ENCODE measurements at places on chromosomes 5 and 9. TPM values are rescaled to one million over a fixed set of nuclear protein-coding genes. Genes with fewer than 3 reads are reported as not detected.

DNA sequence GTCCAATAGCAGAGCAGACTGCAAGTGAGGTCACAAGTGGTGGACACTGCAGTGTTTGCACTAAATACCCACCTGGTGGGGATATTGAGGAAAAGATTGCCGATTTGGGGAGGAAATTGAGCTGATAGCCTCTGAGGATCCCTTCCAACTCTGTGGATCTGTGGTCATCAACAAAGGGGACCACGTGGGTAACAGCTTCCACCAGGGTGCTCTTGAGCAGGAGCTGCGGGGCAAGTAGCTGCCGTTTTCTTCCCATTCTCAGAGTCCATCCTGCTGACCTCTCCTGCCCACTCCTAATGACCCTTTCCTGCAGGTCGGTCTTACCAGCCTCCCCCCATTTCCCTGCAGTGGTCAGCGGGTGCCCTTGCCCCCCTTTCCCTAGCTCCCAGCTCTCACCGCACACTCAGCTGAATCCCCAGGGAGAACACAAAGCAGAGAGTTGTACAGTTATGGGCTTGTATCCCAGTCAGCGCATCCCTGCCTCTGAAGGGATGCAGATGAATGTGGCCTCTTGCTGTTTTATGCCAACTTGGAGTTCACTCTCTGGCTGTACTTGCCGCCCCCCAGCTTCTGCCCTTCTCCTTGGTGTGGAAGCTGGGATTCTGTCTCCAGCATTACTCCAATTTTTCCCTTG lies 18.0 kb downstream of the DAPK1 start:
- DNase-seq, result no peak

GRCh38 chr9:89778100-89779090 lies 173.6 kb downstream of the GADD45G start:
- no peak for DNase-seq

DNA sequence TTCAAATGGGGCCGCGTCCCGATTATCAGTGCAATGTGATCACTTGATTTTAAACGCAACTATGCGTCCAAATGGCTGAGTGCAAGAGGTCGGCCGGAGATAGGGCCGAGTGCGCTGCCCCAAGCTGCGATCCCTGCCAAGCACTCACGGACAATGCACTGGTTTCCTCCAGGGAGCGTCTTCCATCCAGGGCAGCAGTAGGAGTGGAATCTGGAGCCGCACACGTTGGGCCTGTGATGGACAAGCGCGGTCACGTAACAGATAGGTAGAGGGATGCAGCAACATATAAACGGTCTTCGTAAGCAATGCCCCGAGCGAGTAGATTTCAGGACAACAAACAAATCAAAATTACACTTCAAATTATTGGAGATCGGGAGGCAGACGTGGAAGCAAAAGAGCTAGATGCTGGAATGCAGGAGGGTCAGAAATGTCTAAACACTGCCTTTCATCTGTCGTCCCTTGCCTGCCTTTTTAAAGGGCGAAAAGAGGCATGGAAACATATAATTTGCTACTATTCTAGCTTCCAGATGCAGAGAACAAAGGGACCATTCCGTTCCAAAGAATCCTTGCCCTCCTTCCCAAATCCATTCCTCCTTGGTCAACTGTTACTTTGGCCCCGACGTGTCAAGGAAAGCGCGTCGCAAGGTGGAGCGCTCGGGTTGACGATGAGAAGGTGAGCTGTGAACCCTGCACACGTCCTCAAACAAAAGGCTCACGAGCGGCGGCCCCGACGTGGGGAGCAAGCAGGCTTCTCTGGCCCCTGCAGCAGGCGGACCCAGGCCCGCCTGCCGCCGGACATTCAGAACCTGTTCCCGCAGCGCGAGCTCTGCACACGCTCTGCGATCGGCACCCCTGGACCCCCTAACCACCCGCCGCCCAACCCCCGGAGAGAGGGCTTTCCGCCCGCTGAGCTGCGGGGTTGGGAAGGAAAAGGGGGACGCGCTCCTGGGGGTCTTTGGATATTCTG lies 1.5 kb downstream of the FBN2 start:
- DNase-seq, result no peak

GRCh38 chr9:98795970-98796363 lies 388 bp downstream of the ANKS6 start:
- DNase-seq, result peak; percentile 14

DNA sequence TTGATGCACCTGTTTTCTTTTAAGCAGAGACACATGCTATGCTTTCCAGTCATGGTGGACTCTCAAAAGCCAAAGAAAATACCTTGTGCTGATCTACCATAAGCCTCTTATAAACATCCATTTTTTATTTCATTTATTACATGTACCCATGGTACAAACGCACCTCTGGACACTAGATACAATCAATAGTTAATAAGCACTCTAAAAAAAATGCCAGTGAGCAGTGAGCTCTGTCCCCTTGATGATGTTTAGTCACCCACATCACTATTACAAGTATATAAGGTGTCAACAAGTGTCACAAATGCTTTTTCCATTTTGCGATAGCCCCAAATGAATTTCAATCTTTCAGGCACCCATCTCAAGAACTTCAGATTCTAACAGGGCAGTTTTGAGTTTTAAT lies 5.9 kb downstream of the KLF4 start:
- DNase-seq, result no peak

GRCh38 chr5:142886956-142887355 lies 116.8 kb downstream of the ARHGAP26 start:
- no peak for DNase-seq

DNA sequence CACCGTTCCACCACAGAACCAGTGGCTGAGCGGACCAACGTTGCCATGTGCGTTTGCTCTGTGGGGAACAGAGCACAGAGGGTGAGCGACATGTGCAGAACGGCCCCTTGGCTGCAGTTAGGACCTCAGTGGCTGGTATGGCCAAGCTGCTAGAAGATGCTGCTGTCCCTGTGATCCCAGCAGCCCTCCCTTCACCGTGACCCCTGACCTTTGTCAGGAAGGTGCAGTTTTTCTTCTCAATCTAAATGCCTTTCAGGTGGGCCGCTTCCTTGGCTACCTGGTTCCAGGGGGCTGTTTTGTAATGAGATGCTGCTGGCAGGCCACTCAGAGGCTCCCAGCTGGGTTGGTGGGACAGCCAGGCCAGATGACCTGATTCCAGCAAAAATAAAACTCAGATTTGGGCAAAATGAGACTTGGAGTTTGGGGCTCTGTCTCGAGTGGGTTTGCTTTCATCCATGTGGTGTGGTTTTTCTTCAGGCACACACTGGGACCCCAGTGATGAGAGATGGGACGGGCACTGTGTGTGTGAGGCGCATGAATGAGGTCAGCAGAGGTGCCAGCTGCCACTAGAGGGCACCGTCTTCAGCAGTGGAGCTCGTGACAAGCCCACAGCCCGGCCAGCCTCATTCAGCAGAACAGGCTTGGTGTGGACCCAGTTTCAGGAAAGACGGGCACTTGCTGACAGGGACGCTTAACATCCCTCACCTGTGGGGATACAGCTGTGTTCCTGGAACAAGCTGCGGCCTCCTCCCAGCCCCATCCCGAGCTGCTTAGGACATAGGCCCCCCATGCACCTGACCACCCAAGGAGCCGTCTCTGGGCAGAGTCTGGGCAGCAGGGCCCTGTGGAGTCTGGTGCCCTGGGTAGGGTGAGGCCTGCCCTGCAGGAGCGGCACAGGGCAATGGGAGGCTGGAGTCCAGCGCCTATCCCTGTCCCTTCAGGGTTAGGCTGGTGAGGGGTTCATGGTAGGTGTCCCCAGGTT lies 4.1 kb downstream of the MRPS2 start:
- peak; percentile 43 for DNase-seq

DNA sequence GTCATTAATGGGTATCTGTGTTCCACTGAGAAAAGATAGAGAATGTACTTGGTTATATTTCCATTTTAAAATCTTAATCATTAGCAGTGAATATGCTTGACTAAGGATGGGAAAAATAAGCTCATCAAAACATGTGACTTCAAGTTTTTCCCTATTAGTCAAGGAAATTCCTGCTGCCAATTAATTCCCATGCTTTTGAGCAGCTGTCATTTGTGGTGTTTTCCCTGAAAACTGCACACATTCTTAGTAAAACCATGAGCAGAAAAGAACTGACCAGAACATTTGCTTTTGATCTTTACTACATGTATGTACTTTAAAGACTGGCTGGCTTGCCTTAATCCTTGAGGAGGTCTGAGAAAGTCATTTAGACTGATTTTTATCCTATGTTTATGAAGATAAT lies 75.2 kb downstream of the AOPEP start:
- no peak for DNase-seq

- DNase-seq, result no peak
Measured at GRCh38 chr5:132493241-132493640, 2.7 kb upstream of the IRF1 start.

DNA sequence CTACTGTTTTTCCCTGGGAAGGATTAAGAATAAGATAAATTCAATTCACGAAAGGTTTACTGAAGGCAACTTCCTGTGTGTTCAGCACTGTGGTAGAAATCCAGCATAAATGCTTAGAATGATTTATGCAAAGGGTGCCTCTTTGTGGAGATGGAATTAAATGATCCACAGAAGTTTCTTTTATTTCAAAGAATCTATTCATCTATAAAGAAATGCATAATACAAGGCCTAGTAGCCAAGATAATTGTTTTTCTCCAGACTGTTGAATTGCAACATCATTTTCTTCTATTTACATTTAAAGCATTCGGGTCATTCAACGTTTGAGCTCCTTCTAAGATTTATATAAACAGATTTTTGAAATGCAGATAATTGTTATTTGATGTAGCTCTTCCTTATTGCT lies 138.8 kb upstream of the NFIL3 start:
- no peak for DNase-seq

DNA sequence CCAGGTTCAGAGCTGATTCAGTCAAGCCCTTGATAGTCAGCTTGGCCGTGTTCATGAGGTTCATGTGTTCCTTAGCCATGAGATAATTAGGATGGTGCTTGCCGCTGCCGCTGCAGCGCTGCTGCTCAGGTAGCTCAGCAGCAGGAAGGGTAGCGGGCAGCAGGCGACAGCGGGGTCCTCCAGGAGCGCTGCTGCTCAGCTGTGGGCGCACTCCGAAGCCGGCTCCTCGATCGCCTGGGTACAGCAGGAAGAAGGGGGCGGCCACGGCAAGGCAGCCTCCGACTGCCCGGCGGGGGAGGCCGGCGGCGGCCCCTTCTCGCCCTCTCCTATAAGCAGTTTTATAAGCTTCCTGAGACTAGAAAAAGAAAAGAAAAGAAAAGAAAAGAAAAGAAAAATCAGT lies 1253.6 kb downstream of the EFNA5 start:
- no peak for DNase-seq

GRCh38 chr5:153824909-153825308 lies 213.8 kb downstream of the FAM114A2 start:
- no peak for DNase-seq

DNA sequence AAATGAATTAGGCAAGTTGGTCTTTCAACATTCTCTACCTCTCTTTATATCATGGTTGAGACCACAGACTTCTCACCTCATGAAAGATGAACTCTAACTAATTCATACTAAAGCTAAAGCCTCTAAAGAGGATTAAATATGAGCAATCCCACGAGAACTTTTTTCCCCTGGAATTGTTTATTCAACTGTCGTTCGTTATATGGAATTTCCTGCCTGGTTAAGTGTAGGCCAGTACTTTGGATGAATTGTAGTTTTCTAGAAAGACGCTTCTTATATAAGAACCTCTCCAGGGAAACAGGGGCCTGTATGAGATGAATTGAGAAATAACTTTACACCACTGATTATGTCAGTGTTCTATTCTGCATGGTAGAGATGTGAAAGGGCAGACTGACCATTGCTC lies 42.9 kb downstream of the PDCD1LG2 start:
- no peak for DNase-seq

- DNase-seq, result no peak
Measured at GRCh38 chr5:9630251-9630650, at the start of gene TAS2R1. Gene TAS2R1 (minus strand): TSS chr5:9630351. CDS start chr5:9630032, 319 bp downstream.

GRCh38 chr5:28807195-28807729 lies 1768.9 kb upstream of the CDH9 start:
- DNase-seq, result no peak

DNA sequence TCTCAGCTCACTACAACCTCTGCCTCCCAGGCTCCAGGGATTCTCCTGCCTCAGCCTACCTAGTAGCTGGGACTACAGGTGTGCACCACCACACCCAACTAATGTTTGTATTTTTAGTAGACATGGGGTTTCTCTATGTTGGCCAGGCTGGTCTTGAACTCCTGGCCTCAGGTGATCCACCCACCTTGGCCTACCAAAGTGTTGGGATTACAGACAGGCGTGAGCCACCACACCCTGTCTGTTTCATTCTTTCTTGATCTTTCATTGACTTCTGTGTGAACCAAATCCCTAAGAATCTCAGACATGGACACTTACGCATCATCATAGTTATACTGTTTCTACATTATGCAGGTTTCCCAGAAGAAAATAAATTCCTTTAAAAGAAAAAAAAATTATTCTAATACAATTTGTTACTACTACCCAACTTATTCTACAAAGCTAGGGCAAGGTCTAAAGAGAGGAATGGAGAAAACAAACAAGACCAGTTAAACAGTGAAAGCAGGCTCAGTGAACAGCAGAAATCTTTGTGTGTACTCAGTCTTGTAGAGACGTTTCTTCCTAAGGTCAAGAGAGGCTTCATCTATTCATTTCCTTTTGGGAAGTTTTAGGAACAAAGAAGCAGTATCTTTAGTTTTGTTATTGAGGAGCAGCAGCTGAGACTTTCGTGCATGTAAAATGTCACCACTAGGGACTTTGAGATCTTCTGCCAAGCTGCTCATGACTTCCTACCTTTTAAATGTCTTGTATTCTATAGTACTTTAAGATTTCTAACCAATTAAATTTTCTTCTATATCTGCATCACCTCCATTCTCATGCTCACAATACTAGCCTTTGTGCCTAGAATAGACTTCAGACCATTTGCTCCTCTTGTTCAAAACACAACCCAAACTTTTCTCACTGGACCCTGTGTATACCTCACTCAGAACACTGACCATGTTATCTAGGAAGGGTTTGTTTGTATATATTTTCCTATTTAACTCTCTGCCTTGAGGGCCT lies 5.6 kb upstream of the HMGCR start:
- no peak for DNase-seq

DNA sequence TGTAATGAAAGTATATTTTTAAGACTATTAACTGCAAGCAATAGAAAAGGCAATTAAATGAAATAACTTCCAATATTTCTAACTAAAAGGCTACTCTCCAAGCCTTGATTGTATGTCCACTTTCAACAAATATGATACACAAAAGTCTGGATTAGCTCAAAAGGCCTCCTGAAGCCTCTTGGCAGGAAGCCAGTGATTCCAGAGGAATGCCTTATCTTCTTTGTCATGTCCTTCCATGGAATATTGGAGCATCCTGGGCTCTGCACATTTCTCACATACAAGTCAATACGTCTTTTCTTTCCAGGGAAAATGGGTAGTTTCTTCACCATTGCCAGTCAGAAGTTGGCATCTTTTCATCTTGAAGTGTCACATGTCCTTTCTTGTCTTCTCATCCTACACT lies 357.8 kb downstream of the KDM4C start:
- no peak for DNase-seq

The ROR2 gene
- not detected for total RNA-seq

The CDO1 gene
- total RNA-seq, result not detected

The SLC46A2 gene
- not detected for total RNA-seq

The WDR38 gene
- total RNA-seq, result not detected

The ARPC5L gene
- total RNA-seq, result 25.6 TPM

The SPARC gene
- total RNA-seq, result not detected

The PDLIM4 gene
- total RNA-seq, result not detected

The PGM5 gene
- total RNA-seq, result not detected

The CDC42SE2 gene
- 326 TPM for total RNA-seq

The TAF7 gene
- total RNA-seq, result 141 TPM

The RASEF gene
- not detected for total RNA-seq

The FOXD4L4 gene
- total RNA-seq, result 0.44 TPM

The C9orf153 gene
- total RNA-seq, result 1.1 TPM

The INSL6 gene
- total RNA-seq, result not detected

Measured in naive thymus-derived CD8-positive, alpha-beta T cell (primary cell).